ENCODE measurements at places on chromosomes 1 and 21.
A peak's percentile ranks its signal among the peaks of the same experiment; 100 is the strongest.

DNA sequence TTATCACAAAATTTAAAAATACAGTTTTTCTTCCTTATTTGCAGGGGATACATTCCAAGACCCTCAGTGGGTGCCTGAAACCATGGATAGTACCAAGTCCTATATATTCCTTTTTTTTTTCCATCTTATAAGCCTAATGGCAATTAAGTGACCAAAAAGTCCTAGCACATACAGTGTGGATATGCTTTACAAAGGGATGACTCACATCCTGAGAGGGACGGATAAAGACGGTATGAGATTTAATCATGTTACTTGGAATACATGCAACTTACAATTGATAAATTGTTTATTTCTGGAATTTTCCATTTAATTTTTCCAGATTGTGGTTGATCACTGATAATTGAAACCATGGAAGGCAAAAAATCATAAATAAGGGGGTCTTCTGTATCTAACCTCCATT is 181.2 kb upstream of the BRINP3 start:
- DNase-seq = no peak

- DNase-seq = peak; percentile 62
Measured at GRCh38 chr21:34630536-34631143, 15.7 kb upstream of the RCAN1 start.

DNA sequence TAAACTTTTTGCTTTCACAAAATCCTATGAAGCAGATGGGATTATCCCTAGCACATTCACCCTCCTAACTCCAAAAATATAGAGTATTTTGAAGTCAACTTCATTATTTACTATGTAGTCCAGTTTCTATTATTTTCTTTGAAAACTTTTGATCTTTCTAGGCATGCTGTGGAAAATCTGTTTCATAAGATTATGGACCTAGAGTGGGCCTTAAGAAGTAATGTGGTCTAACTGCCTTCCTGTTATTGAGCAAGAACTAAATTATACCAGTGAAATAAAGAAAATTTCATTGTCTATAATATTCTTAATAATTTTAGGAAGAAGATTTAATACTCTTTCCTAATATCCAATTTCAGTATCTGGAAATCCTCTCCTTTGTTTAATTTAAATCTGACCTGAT is 58.1 kb downstream of the PRKACB start:
- no peak for DNase-seq

- no peak for DNase-seq
Measured at GRCh38 chr1:913491-914130, 10.1 kb upstream of the SAMD11 start.

- DNase-seq = no peak
Measured at GRCh38 chr1:113976609-113977278, 2.5 kb upstream of the OLFML3 start.

- no peak for DNase-seq
Measured at GRCh38 chr1:117499071-117499470, 106.8 kb upstream of the TENT5C start.

- peak; percentile 91 for DNase-seq
Measured at GRCh38 chr21:45973475-45974072, 8.0 kb upstream of the COL6A1 start.

GRCh38 chr1:1441002-1441888 is 5.8 kb downstream of the VWA1 start:
- peak; percentile 91 for DNase-seq

GRCh38 chr1:35452106-35452774 is 105.0 kb downstream of the KIAA0319L start:
- DNase-seq = no peak

GRCh38 chr21:16002874-16003466 is 273.2 kb downstream of the USP25 start:
- no peak for DNase-seq

GRCh38 chr1:44289530-44289929 is 65.5 kb downstream of the ERI3 start:
- DNase-seq = no peak

DNA sequence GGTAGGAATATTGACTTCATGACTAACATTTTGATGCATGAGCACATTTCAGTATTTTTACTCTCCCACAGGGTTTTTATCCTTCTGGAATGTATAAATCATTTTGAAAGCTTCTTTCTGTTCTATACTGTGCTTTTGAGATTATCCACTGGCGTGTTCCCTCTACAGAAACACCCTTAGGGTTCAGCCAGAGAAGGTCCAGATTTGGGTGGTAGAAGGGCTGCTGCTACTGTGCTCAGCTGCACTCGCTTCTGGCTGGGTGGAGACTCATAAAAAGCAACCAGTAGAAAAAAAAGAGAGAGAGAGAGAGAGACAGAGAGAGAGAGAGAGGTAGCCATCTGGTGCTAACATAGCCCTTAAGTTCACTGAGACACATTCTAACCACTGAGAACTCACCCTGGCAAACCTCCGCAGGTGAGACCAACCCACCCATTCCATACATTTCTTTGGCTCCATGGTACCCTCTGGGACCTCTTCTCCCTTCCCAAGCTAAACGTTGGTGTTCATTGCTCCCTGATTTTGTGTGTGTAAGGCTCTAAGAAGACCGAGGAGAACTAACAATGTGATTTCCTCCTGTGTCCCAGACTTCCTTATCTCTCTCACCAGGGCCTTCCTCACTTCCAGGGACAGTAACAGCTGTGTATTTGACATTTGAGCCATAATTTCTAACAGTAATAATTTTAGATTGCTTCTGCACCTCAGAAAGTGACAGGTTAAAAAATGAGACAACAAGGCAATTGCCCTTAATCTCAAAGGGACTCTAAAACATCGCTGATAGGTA is 7.2 kb downstream of the APCS start:
- DNase-seq = no peak

Measured in hepatic stellate cell (primary cell).